ENCODE measurements at places on chromosomes 1 and 21. TPM values are rescaled to one million over a fixed set of nuclear protein-coding genes. Genes with fewer than 3 reads are reported as not detected.

Gene FAM43B
- total RNA-seq, result not detected

Gene DOP1B
- 14.3 TPM for total RNA-seq

Gene ST6GALNAC3
- 2.7 TPM for total RNA-seq

Gene ENAH
- total RNA-seq, result 0.65 TPM

Gene IBA57
- 9.7 TPM for total RNA-seq

Gene GPR37L1
- total RNA-seq, result not detected

Gene BCL2L15
- 0.40 TPM for total RNA-seq

GRCh38 chr21:17370263-17370662 is 142.6 kb upstream of the CXADR start:
- no peak overlapping the region for H3K4me3 ChIP-seq
- no peaks in the 10 kb centered on the region for H3K36me3 ChIP-seq
- no peak for DNase-seq
- peaks cover 3% of the 10 kb centered on the region for H3K4me1 ChIP-seq
- H3K27ac ChIP-seq, result no peak overlapping the region

DNA sequence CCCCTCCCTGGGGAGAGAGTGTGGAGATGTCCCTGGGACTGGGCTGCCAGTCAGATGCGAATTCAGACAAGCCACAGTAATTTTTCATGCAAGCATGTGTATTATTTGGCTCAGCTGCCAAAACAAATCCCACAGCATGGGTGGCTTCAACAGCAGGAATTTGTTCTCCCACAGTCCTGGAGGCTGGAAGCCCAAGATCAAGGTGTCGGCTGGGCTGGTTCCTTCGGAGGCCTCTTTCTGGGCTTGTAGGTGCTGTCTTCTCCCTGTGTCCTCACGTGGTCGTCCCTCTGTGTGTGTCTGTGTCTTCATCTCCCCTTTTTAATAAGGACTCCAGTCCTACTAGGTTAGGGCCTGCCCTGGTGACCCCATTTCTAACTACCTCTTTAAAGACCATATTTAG is 91.9 kb upstream of the ACTRT2 start:
- H3K4me1 ChIP-seq, result no peaks in the 10 kb centered on the region
- no peak overlapping the region for H3K27ac ChIP-seq
- H3K4me3 ChIP-seq, result no peak overlapping the region
- H3K36me3 ChIP-seq, result no peaks in the 10 kb centered on the region
- no peak for DNase-seq
- H3K27me3 ChIP-seq, result peaks cover 4% of the 10 kb centered on the region

DNA sequence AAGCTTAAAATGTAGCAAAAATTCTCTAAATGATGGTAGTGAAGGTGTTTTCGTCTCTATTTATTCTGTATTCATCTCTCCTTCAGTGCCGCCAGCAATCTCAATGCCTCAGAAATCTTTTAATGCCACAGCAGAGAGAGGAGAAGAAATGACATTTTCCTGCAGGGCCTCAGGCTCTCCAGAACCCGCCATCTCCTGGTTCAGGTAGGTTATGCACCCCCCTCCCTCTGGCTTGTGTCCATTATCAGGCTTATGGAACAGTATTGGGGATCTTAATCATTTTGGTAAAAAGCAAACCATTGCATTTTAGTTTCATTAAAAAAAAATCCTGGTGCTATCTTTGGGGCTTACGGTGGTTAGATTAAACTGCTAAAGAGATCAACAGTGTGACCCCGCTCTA is 326.1 kb downstream of the NCAM2 start:
- H3K27me3 ChIP-seq, result no peaks in the 10 kb centered on the region
- no peak overlapping the region for H3K4me3 ChIP-seq
- no peaks in the 10 kb centered on the region for H3K36me3 ChIP-seq
- no peaks in the 10 kb centered on the region for H3K4me1 ChIP-seq
- no peak overlapping the region for H3K27ac ChIP-seq

DNA sequence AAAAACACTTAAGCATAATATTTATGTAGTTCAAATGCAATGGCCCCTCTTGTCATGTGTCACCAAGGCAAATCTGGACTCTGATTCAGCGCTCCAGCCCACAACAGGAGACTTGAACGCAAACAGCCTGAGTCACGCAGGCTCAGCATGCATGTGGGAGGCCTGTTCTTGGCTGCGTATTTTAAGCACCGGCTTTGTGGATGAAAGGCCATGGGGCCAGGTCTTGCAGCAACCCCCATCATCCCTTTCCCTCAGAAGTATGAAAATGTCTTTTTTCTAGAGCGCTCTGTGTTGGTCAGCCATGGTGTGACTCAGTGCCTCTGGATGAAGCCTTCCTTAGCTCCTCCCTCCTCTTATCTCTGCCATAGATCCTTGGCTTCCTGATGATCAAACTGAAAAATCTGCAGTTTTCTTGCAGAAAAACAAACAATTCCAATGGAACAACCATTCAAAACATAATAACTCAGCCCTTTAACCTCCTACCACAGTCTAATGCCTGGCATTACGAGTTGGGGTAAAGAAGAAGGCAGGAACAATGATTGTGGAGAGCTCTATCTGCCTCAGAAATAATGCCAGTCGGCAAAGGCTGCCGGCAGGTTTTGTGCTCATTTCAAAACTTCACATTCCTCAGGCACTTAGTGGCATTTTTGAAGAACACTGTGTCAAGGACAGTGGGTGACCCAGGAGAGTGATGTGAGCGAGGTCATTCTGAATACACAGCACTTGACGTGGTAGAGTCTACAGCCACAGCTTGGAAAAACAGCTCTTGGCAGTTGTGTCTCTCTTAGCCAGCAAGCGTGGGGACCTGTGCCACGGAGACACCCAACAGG is 167.5 kb downstream of the CLIC6 start:
- H3K4me3 ChIP-seq, result no peak overlapping the region
- DNase-seq, result peak; percentile 73
- no peaks in the 10 kb centered on the region for H3K27me3 ChIP-seq
- no peak overlapping the region for H3K27ac ChIP-seq
- H3K36me3 ChIP-seq, result peaks cover 42% of the 10 kb centered on the region
- peaks cover 48% of the 10 kb centered on the region for H3K4me1 ChIP-seq

GRCh38 chr1:244056577-244056976 is 5.5 kb downstream of the ZBTB18 start:
- H3K36me3 ChIP-seq, result peaks cover 9% of the 10 kb centered on the region
- H3K27ac ChIP-seq, result peak overlapping the region; percentile 49
- H3K27me3 ChIP-seq, result no peaks in the 10 kb centered on the region
- no peak for DNase-seq

- no peaks in the 10 kb centered on the region for H3K4me1 ChIP-seq
- H3K27ac ChIP-seq, result no peak overlapping the region
- no peaks in the 10 kb centered on the region for H3K27me3 ChIP-seq
- DNase-seq, result no peak
These were observed 43.2 kb upstream of the POFUT2 start for GRCh38 chr21:45330851-45331261.

GRCh38 chr1:19204446-19205266 is 5.4 kb downstream of the UBR4 start:
- no peak overlapping the region for H3K4me3 ChIP-seq
- no peak for DNase-seq
- H3K27me3 ChIP-seq, result no peaks in the 10 kb centered on the region
- H3K36me3 ChIP-seq, result peaks cover 47% of the 10 kb centered on the region

DNA sequence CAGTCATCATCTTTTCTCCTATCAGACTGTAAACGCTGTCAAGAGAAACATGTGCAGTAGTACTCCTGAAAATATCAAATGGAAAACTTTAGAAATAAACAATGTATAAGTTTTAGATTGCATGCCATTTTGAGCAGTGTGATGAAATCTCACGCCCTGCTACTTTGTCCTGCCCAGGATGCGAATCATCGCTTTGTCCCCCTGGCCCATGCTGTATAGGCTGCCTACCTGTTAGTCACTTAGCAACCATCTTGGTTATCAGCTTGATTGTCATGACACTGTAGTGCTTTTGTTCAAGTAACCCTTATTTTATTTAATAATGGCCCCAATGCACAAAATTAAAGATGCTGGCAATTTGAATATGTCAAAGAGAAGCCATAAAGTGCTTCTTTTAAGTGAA is 363.0 kb downstream of the ZP4 start:
- no peaks in the 10 kb centered on the region for H3K36me3 ChIP-seq
- no peak for DNase-seq
- no peak overlapping the region for H3K27ac ChIP-seq
- H3K4me1 ChIP-seq, result no peaks in the 10 kb centered on the region
- H3K4me3 ChIP-seq, result no peak overlapping the region

- H3K4me1 ChIP-seq, result peaks cover 65% of the 10 kb centered on the region
- H3K4me3 ChIP-seq, result no peak overlapping the region
- H3K27me3 ChIP-seq, result no peaks in the 10 kb centered on the region
- peak overlapping the region; percentile 2 for H3K27ac ChIP-seq
These were observed 15.3 kb downstream of the SRSF4 start for GRCh38 chr1:29166291-29166878.

- no peak overlapping the region for H3K27ac ChIP-seq
- DNase-seq, result no peak
- H3K4me1 ChIP-seq, result peaks cover 8% of the 10 kb centered on the region
- H3K27me3 ChIP-seq, result peaks cover 3% of the 10 kb centered on the region
These were observed 120.4 kb upstream of the RAB4A start for GRCh38 chr1:229150518-229150917.

DNA sequence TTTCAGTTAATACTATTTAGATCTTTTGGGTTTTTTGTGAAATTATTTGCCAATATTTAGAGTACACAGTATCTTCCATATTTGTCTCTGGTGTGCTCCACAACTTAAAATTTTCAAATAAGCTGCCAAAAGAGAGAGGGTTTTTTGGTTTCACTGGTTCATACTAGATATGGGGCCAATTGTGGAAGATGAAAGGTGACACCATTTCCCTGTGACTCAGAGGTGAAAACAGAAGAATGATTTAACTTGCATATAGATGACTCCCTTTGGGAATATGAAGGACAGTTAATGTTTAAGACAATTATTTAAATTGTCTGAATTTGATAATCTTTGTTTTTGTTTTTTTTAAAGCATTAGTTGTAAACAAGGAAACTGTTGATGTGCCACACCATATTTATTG is 37.5 kb downstream of the IVNS1ABP start:
- no peaks in the 10 kb centered on the region for H3K27me3 ChIP-seq
- H3K27ac ChIP-seq, result no peak overlapping the region
- no peak for DNase-seq
- H3K4me1 ChIP-seq, result peaks cover 49% of the 10 kb centered on the region
- H3K4me3 ChIP-seq, result no peak overlapping the region

DNA sequence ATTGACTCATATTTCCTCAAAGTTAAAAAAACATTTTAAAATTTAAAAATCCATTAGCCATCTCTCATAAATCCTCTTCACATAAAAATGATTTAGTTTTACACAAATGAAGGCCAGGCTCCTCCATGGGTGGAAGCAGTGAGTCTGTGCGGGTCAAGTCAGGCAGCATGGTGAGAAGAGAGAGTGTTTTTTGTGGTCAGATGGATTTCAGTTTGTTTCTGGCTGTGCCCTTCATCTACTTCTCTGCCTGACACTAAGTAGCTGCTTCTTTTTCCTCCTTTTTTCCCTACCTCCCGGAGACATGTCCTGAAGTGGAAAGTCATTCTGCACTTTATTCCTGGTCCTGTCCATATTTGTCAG is 10.3 kb downstream of the PLA2G4A start:
- no peaks in the 10 kb centered on the region for H3K4me1 ChIP-seq
- no peak overlapping the region for H3K27ac ChIP-seq
- no peaks in the 10 kb centered on the region for H3K36me3 ChIP-seq
- H3K4me3 ChIP-seq, result no peak overlapping the region
- no peak for DNase-seq

- H3K27ac ChIP-seq, result peak overlapping the region; percentile 55
- H3K36me3 ChIP-seq, result peaks cover 10% of the 10 kb centered on the region
- H3K4me3 ChIP-seq, result peak overlapping the region; percentile 83
- no peaks in the 10 kb centered on the region for H3K27me3 ChIP-seq
These were observed 850 bp downstream of the SESN2 start for GRCh38 chr1:28259934-28260802.

DNA sequence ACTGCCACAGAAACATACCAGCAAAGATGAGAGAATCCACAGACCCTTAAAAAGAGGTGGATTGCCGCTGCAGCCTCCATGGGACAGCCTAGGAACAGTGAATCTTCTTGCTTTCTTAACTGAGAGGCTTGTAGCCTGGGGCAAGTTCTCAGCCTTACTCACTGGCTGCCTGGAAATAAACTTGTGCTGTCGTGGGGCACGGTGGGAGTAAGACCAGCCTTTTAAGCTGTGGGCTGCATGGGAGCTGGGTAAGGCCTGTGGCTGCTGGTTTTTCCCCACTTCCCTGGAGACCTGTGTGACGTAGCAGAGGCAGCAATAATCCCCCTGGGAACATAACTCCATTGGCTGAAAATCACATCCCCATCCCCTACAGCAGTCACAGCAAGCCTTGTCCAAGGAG is 30.8 kb downstream of the CD2 start:
- no peak overlapping the region for H3K4me3 ChIP-seq
- H3K4me1 ChIP-seq, result peaks cover 18% of the 10 kb centered on the region
- peaks cover 31% of the 10 kb centered on the region for H3K36me3 ChIP-seq
- H3K27me3 ChIP-seq, result no peaks in the 10 kb centered on the region
- no peak overlapping the region for H3K27ac ChIP-seq

DNA sequence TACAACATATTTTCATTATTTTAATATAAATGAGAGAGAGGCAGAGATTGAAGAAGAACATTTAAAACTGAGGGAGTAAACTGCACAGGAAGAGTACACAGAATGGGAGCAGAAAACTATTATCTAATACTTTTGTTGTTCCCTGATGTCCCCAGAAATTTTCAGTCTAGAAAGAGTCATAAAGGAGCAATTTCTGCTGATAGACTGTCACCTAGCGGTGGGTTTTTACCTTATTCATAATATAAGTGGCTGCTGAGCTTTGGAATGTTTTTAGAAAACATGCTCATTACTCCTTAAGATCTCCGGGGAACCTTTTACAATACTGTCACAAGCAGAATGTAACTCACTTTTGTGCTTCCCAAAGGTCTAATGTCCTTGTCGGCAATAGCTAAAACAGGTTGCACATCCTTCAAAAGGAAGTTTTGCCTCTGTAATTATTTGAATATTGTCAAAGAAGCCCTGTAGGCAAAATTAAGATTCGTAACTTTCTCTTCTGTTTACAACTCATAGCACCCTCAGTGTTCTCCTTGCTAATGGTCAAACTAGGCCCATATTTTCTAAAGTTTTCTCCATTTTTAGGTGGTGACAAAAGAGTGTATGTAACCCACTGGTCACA is 4.9 kb upstream of the NPL start:
- peaks cover 10% of the 10 kb centered on the region for H3K27me3 ChIP-seq
- H3K4me3 ChIP-seq, result no peak overlapping the region
- no peaks in the 10 kb centered on the region for H3K36me3 ChIP-seq
- no peak overlapping the region for H3K27ac ChIP-seq
- DNase-seq, result peak; percentile 38
- peaks cover 18% of the 10 kb centered on the region for H3K4me1 ChIP-seq

GRCh38 chr1:153849487-153850185 is 73.1 kb downstream of the GATAD2B start:
- no peaks in the 10 kb centered on the region for H3K27me3 ChIP-seq
- DNase-seq, result peak; percentile 61
- peak overlapping the region; percentile 20 for H3K4me3 ChIP-seq
- peak overlapping the region; percentile 92 for H3K27ac ChIP-seq

GRCh38 chr1:17551755-17552234 is 12.3 kb downstream of the ARHGEF10L start:
- H3K27ac ChIP-seq, result no peak overlapping the region
- no peaks in the 10 kb centered on the region for H3K4me1 ChIP-seq
- H3K27me3 ChIP-seq, result peaks cover 11% of the 10 kb centered on the region
- DNase-seq, result no peak

- no peaks in the 10 kb centered on the region for H3K36me3 ChIP-seq
- no peak overlapping the region for H3K4me3 ChIP-seq
- no peaks in the 10 kb centered on the region for H3K4me1 ChIP-seq
- H3K27me3 ChIP-seq, result no peaks in the 10 kb centered on the region
These were observed 145.4 kb downstream of the LMO4 start for GRCh38 chr1:87474098-87474497.

- no peaks in the 10 kb centered on the region for H3K27me3 ChIP-seq
- H3K27ac ChIP-seq, result peak overlapping the region; percentile 40
- no peaks in the 10 kb centered on the region for H3K36me3 ChIP-seq
These were observed 74.5 kb downstream of the RHOU start for GRCh38 chr1:228809621-228810394.
